ENCODE measurements at places on chromosomes 7 and 10.

DNA sequence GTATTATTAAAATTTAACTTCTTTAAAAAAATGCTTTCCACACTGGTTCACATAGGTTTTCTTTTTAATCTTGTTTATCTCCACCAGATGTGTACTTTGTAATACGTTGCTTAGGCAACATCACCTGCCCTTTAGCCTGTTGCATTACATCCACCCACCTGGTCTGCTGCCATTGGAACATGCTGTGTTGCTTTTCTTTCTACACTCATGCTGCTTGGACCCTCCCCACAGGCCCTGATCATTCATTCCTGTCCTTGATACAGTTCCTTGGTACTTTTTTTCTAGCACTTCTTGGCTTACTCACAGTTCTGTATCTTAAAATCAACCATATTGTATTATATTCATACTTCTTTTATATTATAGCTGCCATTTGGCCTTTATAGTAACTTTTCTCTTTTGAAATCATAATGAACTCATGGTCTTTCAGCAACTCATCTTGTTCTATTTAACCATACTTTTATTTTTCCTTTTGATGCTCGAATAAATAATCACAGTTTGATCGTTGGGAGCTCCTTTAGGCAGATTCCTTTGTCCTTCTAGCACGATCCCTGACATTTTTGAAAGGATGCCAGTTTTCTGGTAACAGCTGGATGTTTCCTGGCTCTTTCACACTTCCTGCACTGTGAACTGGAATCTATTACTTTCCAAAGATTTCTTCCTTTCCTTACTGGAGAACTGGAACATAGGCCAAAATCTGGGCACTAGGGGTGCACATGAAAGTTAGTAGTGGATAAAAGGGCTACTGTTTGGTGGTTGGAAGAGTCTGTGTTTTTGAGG lies 125.1 kb downstream of the CDK14 start:
- no peak for DNase-seq

DNA sequence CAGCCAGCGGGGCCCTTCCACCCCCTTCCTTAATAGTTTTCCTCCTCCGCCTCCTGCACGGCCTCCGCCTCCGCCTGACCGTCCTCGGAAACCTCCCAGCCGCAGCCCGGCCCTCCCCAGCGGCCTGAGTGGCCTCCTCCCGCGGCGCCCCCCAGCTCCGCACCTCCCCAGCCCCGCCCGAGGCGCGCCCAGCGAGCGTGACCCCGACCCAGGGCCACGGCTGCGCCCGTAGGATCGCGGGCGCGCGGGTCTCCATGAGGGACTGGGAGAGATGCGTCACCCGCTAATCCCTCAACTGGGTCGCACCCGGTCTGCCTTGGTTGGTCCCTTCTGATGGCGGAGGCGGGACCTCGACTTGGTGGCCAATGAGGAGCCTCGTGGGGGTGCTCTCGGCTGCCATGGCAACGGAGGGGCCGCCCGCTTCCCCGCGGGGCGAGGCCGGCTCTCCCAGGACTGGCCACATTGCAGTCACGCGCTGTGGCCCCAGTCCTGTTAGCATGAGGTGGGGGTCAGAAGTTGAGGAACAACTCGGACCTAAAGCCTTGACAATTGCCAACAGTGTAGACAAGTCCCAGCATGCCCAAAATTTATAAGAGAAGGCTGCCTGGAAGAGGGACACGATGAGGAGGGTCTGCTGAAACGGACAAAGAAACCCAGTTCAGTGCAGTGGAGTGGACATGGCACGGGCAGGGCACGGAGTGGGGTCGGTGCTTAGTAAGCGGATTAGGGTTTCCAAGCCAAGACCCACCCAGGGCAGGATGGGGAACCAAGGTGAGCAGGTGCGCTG lies 24.3 kb downstream of the DDIT4 start:
- DNase-seq, result peak; percentile 96

GRCh38 chr7:93461350-93461749 lies 113.2 kb downstream of the CALCR start:
- DNase-seq, result no peak

GRCh38 chr10:60757420-60757895 lies 20.8 kb upstream of the CDK1 start:
- DNase-seq, result no peak

DNA sequence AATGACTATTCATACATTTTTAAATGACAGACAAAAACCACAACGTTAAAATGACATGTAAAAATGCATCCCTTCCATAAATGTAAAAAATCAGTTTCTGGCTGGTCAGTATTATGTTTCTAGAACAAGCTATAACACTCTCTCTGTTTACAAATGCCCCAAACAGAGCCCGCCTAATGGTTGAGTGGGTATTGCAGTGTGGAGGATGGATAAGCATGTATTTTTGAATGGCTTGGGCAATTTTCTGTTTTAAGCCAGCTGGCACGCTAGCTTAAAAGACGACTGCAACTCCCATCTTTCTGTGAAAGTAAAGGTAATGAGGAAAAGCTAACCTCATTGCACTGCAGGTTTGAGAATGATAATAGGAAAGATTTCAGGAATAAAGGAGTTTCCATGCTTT lies 430.7 kb downstream of the PARD3 start:
- DNase-seq, result no peak

DNA sequence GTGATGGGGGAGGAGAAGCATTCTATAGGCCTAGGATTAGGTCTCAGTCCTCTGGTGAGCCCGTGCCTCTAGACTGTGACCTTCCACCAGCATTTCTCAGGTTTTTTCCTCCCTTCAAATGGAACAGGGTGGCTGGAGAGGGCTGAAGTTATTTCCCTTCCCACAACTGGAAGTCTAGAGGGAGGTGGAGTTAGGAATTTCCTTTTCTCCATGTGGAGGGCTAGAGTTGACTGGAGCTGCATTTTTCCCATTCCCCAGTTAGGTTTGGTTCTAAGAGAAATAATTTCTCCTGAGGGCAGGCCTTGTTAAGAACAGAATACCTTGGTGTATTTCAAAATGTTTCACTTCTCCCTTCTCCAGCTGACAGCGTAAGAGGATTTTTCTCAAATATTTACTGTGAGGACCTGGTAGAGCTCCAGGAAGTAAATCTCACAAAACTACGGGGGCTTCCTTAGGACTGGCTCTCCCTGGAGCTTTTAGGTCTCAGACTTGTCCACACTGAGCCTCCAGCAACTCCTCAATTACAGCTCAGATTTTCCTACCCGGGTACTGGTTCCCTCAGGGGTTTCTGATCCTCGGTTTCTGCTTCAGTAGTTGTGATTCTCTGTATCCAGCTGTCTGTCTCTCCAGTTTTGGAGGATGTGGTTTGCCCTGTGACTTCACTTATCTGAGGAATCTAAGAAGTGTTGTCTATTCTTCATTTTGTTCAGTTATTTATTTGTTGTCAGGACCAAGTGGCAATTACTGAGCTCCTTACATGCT lies 6.0 kb upstream of the REEP3 start:
- no peak for DNase-seq
